NCI-H69 (cell line): ENCODE measurements at places on chromosomes 4 and X.

- no peak for DNase-seq
Measured at GRCh38 chrX:130981836-130982235, 76.3 kb upstream of the ARHGAP36 start.

DNA sequence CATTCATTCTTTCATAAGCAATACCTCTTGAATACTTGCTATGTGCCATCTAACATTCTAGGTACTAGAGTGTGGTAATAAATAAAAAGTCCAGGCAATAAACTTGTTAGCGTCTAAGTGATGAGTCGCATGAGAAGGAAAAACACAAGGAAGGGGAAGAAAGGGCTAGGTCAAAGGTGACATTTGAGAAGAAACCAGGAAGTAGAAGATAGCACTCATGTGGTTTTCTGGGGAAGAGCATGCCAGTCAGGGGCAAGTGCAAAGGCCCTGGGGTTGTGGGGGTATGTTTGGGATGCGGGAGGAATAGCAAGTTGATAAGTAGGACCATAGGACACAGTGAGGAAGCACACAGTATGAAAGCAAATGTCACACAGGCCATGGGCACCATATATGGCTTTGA is 157.0 kb downstream of the TSPAN5 start:
- no peak for DNase-seq

DNA sequence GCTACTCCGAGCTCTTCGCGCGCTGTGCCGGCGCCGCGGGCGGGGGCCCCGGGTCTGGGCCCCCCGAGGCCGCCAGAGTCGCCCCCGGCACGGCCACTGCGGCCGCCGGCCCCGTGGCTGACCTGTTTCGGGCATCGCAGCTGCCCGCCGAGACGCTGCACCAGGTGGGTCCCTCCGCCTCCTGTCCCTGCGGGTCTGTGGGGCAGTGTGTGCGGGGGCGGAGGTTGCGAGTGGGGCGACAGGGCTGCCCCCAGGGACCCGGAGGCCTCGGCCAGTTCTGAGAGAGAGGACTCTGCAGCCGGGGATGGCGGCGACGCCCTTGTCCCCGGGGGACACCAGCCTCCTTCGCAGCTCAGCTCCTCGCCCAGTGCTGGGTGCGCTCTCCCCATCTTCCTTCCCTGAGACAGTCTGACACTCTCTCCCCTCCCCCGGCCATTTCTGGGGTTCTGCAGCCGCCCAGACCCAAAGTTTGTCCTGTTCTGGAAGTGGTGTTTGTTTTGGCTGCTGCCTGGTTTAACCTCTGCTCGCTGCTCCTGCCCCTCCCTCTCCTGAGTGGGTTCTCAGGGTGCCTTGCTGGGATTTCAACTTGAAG is 609 bp downstream of the REPS2 start:
- DNase-seq, result peak; percentile 46

DNA sequence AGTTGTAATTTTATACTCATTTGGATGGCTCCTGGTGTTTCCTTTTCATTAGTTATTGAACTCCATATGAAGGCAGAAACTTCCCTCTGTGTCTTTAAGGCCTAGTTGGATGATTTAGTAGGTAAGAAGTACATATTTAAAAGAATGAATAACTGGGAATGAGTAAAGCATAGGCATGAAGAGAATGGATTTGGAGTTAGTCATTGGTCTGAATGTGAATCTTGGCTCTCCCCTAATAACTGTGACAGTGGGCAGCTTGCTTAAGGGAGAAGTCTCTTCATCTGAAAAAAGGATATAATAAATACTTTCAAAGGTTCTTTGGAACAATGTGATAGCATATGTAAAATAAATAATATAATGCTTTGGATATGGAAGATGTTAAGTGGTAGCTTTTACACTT is 13.2 kb downstream of the SNX25 start:
- no peak for DNase-seq

DNA sequence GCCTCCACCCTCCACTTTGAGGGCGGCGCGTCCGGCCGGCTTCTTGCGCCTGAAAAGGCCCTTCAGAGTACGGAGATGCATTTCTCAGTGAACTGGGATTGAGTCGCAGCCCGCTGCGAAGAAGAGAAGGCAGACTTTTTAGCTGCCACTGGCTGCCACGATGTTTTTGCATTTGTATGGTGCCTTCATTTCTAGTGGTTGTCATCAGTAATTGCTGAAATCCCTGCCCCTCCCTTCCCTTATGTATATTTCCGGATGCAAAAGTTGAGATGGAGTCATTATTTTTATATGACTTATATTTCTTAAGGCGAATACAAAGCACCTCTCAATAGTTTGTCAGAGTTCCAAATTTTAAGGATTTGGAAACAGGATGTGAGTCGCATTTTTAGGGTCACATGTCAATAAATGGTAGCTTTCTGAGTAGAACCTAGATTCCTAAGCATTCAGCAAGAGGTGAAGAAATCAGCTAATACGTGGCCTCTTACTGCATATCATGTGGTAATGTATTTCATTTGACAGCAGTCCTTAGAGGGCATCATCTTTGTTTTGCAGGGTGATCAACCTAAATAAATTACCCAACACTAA is 658 bp downstream of the ATP6AP2 start:
- no peak for DNase-seq

DNA sequence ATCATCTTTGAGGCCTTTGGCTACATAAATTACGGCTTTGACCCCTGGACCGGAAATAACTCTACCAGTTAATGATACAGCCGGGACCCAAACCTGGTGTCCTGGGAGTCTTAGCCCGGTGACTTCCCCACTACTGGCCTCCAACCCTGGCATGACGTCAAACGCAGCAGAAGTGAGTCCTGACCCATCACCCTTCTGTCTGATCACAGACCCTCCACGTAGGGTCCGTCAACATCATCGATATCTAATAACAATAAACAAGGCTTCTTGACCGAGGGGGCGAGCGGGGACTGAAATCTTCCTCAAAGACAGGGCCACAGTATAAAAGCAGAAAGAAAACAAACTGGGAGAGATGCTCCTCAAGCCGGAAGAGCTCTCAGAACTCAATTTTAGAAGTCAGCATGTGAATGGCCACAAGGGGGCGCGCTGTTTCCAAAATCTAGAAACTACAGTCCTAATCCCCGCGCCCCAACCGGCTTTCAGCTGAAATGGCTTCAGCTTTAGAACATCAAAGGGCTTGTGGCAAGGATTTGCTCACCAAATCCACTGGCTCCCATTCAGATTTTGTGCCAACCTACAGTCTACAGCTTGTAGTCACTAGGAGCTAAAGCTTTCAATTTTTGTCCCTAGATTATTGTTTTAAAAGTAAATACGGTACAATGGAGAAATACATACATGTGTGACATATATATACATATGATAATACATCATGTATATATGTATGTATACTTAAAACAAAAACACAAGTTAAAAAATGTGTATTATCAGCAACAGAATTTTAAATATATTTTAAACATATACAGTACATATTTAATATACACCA is 46.4 kb upstream of the ENPP6 start:
- peak; percentile 83 for DNase-seq
